ENCODE measurements at places on chromosomes 3 and 15. TPM values are rescaled to one million over a fixed set of nuclear protein-coding genes. Genes with fewer than 3 reads are reported as not detected.

SHC4 gene
- 1.1 TPM for total RNA-seq

KCNAB1 gene
- total RNA-seq, result not detected

CNTN4 gene
- not detected for total RNA-seq

KIF23 gene
- 85.1 TPM for total RNA-seq

COL8A1 gene
- total RNA-seq, result not detected

Measured in A549 treated with dexamethasone at 1 μM for 4 hours (cell line).